Mucosa of descending colon (tissue), 3 donors: ENCODE measurements at places on chromosomes 6 and 20. TPM values are rescaled to one million over a fixed set of nuclear protein-coding genes. Genes with fewer than 3 reads are reported as not detected.

GRCh38 chr6:134472046-134472445 lies 154.1 kb upstream of the SGK1 start:
- no peak for DNase-seq

DNA sequence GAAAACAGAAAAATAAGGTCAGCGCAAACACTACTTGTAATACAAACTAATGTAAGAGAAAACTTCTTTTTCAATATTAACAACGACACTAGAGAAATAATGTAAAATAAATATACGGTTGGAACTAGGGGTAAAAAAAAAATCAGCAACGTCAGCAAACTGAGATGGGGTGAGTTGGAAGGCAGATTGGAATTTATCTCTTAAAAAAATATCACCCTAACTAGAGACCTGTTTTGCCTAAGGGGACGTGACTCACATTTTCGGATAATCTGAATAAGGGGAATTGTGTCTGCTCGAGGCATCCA lies 705 bp upstream of the UTRN start:
- DNase-seq = no peak

DNA sequence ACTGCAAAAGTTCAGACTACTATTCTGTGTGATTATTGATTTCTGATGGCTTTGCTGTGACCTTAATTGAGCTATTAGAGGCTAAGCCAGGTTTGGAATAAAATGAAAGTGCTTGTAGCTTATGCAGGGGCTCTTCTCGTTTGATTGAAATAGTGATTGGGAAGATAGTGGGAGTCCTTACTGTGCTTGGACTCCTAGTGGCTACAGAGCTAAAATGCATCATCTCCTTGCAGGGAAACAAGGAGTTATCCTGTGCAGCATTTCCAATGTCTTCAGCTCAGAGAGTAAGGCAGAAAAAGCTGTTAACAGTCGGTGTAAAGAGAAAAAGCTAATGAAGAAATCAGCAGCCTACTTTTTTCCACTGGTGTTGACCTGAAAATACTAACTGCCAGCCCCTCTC lies 173.5 kb downstream of the SLC35F1 start:
- no peak for DNase-seq

- DNase-seq = no peak
Observed at GRCh38 chr20:58096880-58097423, 131.5 kb downstream of the ANKRD60 start.

- DNase-seq = no peak
Observed at GRCh38 chr20:51661609-51662178, 106.5 kb downstream of the ATP9A start.

DNA sequence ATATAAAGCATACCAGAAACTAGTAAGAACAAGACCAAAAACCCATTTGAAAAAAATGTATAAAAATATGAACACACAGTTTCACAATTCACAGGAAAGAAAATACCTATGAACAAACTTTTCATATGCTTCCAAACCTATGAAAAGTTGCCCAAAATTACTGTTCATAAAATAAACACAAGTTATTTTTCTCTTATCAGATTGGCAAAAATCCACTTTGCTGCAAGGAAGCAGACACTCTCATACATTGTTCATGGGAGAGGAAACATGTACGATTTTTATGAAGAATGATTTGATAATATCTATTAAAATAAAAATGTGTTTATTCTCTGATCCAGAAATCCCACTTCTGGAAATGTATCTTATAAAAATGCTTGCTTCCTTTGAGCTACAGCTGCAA lies 40.0 kb upstream of the OCSTAMP start:
- no peak for DNase-seq

DNA sequence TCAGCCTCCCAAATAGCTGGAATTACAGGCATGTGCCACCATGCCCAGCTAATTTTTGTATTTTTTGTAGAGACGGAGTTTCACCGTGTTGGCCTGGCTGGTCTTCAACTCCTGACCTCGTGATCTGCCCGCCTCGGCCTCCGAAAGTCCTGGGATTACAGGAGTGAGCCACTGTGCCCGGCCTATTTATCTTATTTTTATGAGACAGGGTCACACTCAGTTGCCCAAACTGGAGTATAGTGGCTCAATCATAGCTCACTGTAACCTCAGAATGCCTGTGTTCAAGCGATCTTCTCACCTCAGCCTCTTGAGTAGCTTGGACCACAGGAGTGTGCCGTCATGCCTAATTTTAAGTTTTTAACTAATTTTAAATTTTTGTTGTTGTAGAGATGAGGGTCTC lies 114.4 kb downstream of the JARID2 start:
- DNase-seq = no peak

Gene FOXC1
- total RNA-seq = 1.7 TPM

Gene SEL1L2
- not detected for total RNA-seq

Gene GPSM3
- 9.9 TPM for total RNA-seq
